Esophagus mucosa (tissue), 1 donor: ENCODE measurements at places on chromosomes 16 and 17. TPM values are rescaled to one million over a fixed set of nuclear protein-coding genes. Genes with fewer than 3 reads are reported as not detected.

The CA5A gene
- not detected for total RNA-seq

The CDK5R1 gene
- total RNA-seq: 12.6 TPM

The NOS2 gene
- not detected for total RNA-seq

The HOXB13 gene
- not detected for total RNA-seq

The ARSG gene
- 6.8 TPM for total RNA-seq

The CNTNAP4 gene
- not detected for total RNA-seq

The ITGB3 gene
- 1.7 TPM for total RNA-seq

The PRPSAP1 gene
- total RNA-seq: 42.0 TPM

The FN3KRP gene
- total RNA-seq: 18.2 TPM

The EPOP gene
- total RNA-seq: 4.9 TPM

DNA sequence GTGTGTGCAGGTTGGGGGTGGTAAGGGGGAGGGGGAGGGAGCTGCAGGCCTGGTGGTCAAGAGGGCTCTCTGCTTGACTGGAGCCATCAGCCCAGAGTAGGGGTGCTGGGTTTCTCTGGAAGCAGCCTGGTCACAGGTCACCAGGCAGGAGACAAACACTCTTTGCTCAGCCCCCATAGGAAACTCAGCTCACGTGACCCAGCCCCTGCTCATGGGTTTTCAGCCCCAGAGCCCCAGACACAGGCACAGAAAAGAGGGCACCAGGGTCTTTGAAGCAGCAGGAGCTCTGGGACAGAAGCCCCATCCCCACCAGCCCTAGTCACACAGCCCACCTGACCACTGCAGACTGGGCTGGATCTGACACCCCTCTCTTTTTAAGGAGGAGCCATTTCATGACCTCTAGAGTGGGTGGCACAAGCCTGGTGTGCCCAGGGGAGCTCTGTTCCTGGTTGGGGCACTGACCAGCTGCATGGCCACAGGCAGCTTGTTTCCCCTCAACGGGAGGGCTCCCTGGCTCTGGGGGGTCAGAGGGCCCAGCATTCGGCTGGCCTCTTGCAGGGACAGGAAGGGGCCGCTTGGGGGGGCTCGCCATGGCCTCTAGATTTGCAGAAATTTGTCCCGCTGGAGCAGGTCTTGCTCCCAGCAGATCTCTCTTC is 13.8 kb upstream of the CD79B start:
- ATAC-seq: no peak

GRCh38 chr17:79645022-79645776 is 34.3 kb upstream of the RBFOX3 start:
- ATAC-seq: no peak

DNA sequence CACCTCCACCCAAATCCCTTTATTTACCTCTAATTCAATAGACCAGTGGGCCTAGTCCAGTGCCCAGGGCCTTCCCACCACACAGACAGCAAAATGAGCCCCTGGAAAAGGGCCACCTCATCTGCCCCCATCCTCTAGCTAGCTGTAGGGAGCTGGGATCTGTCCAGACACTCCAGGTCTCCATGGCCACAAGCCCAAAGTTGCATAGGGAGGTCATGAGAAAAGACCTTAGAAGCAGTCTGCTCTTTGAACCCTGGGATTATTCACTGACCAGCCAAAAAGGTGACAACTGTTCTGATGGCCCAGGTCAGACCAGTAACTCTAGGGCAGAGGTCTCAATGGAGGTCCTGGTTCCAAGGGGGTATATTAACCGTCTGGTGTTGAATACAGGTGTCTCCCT is 2.0 kb downstream of the CUEDC1 start:
- no peak for ATAC-seq

DNA sequence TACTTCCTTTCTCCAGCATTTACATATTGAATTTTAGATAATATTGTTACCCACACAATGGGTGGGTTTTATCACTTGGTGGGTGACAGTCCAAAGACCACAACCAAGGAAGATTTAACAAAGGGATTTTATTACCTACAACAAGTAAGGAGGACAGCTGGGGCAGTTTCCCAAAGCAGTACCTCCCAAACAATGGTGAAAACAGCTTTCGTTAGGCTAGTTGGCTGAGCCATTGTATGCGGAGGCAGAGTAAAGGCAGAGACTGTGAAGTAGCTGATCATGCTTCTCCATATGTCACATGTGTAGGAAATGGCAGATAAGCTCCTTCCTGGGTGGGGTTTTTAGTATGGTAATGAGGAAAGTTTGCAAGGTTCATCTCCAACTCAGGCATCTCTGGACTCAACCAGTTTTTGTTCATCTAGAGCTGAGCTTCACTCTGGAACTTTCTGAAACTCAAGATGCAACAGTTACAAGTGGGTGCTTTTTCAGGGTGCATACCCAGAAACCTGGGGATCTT is 104.3 kb upstream of the PSMD7 start:
- ATAC-seq: no peak

- peak; percentile 62 for ATAC-seq
Observed at GRCh38 chr16:81836279-81837054, 57.4 kb downstream of the PLCG2 start.

GRCh38 chr17:40345994-40346764 is 18.4 kb downstream of the GJD3 start:
- ATAC-seq: no peak

DNA sequence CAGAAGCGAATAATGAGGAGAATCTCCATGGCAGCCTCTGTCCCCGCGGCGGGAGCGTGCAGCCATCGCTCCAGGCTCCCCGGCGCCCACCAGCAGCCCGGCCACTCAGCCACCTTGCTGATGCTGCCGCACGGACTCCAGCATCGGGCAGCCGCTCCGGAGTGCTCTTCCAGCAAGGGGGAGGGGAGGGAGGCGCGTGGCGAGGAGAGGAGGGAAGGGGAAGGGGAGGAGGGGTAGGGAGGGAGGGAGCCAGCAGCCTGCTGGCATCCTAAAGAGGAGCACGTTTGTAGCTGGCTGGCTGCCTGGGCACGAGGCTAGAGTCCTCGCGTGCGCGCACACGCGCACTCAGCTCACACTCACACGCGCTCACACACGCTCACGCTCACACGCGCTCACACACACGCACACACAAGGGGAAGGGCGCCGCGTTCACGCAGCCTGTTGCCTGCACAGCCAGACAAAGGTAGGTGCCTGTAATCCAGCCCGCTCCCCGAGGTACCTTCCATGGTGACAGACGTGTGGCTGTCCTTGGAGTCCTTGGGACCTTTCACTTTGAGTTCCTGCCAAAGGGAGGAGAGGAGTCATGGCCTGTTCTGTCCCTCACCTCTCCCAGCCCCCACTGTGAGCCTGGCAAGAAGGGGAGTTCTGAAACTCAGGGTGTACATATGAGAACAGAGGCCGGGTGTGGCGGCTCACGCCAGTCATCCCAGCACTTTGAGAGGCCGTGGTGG is 82.1 kb downstream of the TIMM22 start:
- ATAC-seq: no peak

DNA sequence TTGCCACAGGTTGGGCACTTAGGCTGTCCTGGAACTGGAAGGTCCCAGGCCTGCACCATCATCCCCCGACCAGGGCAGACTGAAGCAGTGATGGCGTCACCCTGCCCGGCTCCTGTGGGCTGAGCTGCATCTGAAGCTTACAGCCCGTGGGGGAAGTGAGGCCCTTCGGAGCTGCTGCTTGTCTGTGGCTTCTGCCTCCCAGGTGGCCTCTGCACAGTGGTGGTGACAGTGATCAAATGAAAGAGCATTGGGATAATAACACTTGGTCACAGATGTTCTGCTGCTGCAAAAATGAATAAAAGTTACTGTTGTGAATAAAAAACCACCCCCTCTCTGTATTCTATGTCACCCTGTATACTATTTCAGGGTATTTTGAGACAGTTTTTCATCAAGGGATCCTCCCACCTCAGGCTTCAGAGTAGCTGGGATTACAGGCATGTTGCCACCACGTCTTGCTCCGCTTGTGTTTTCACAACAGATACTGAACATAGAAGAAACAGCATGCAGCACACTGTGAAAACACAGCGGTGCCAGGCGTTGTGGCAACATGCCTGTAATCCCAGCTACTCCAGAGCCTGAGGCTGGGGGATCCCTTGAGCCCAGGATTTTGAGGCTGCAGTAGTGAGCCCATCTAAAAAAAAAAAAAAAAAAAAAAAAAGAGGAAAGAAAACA is 165.0 kb downstream of the LGALS9B start:
- ATAC-seq: no peak

DNA sequence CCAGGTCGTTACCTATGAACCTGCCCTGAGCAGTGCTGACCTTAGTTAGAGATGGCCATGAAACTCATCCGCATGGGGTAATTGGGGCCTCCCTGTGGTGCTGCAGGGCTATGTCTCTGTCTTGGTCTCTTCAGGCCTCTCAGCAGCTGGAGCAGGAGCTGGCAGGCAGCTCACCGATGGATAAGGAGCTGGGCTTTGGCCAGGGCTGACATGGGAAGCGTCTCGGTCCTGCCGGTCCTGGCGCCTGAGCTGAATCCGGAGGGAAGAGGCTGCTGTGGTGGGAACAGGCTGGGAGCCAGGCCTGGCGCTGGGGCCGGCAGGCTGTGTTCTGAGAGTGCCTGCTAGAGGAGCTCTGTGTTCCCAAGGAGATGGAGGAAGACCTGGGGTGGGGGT is 10.1 kb downstream of the IL32 start:
- no peak for ATAC-seq
